Smooth muscle cell of the brain vasculature (primary cell): ENCODE measurements at places on chromosomes 1 and 21.

GRCh38 chr1:234926264-234926558, 202.4 kb downstream of the TOMM20 start:
- no peak for DNase-seq

DNA sequence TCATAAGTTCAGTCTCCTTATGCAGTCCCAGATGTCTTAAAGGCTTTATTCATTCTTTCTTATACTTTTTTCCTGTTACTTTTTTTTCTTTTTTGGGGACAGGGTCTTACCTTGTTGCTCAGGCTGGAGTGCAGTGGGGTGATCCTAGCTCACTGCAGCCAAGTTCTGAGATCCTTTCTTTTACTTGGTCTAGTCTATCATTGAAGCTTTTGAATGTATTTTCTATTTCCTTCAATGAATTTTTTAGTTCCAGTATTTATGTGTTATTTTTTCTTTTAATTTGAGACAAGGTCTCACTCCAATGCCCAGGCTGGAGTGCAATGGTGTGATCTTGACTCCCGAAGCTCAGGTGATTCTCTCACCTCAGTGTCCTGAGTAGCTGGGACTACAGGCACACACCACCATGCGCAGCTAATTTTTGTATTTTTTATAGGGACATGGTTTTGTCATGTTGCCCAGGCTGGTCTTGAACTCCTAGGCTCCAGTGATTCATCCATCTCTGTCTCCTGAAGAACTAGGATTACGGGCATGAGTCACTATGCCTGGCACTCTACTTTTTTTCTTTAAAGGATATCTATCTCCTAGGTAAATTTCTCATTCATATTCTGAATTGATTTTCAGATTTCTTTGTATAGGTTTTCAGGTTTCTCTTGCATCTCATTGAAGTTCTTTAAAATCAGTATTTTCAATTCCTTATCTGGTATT, 26.1 kb upstream of the GTF2B start:
- no peak for DNase-seq

DNA sequence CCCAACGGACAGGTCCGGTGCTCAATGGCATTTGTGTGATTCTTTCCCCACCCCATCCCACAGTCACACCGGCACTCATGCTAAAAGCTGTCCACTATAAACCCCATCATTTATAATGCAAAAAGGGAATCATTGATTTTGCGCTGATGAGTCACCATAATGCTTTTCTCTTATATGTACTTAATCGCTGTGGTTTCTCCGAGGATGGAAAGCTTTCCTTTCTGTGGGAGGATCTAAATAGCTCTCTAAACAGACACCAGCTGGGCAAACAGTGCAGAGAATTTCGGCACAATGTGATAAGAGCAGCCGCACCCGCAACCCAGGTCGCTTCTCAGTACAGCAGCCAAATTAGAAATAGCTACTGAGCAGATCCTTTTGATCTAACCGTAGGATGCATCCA, 85.6 kb downstream of the SETD4 start:
- no peak for DNase-seq

DNA sequence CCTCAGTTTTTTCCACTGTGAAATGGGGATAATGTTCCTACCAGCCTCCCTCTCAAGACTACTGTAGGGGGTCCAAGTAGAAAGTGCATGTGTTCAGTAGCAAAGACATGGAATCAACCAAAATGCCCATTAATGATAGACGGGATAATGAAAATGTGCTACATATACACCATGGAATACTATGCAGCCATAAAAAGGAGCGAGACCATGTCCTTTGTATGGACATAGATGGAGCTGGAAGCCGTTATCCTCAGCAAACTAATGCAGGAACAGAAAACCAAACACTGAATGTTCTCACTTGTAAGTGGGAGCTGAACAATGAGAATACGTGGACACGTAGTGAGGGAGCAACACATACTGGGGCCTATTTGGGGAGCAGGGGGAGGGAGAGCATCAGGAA, 6.1 kb upstream of the ZNF362 start:
- no peak for DNase-seq

- DNase-seq: no peak
Observed at GRCh38 chr1:117162816-117163215, 41.3 kb upstream of the TRIM45 start.

GRCh38 chr1:46171351-46171750, 3.5 kb upstream of the TSPAN1 start:
- no peak for DNase-seq

DNA sequence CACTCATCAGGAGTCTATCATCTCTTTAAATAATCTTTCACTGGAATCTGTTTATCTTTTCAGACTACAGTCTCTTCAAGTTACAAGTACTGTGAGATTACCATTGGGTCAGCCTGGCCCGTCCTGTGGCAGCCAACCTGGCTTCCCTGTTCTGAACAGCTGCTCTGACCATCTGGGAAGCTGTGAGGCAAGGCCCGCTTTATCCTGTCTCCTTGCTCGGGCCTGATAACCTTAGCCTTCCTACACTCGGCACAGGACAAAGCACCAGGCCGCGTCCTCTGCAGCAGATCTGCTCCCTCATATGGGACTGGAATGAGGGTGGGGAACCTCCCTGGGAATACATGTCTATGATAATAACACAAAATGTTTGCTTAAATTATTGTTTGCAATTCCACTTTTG, 113.3 kb downstream of the PTPN14 start:
- DNase-seq: no peak

GRCh38 chr21:21200103-21200938, 202.1 kb downstream of the NCAM2 start:
- peak; percentile 86 for DNase-seq

DNA sequence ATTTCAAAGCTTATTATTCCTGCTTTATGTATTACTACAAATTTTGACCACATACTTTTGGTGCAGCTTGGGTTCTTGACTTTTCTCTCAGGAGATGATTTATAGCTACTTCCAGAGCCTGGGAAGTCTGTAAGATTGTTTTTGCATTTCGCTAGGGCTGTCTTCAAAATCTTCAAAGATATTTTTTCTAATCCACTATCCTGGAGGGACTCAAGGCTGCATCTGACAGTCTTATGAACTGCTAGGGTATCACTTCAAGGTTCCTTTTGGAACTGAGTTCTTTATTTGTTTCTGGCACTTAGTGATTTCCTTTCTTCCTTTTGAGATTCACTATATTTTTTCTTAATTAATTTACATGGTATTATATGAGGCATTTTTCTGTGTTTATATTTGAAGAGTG, 90.0 kb upstream of the LYPLAL1 start:
- no peak for DNase-seq
